RWPE1 (cell line): ENCODE measurements at places on chromosomes 5 and 9.
A peak's percentile ranks its signal among the peaks of the same experiment; 100 is the strongest.

DNA sequence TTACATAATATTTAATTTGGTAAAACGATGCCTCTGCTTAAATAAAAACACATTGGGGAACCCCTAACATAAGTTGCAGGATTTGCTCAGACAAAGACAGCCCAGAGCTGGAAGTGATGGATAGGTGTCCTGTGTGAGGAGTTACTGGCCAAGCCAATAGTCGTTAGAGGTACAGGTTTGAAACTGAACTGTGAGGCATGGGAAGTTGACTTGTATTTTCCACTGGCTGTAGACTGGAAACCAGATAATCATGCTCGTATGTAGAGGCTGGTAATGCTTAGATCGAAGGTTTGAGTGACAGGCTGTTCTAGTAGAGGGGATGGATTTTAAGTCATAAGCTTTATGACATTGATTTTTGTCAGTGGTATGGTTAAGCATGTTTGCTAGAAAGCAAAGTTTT, 24.8 kb downstream of the TEK start:
- no peak for DNase-seq

- no peak for DNase-seq
These were observed 158.4 kb downstream of the NIPBL start for GRCh38 chr5:37034955-37035354.

DNA sequence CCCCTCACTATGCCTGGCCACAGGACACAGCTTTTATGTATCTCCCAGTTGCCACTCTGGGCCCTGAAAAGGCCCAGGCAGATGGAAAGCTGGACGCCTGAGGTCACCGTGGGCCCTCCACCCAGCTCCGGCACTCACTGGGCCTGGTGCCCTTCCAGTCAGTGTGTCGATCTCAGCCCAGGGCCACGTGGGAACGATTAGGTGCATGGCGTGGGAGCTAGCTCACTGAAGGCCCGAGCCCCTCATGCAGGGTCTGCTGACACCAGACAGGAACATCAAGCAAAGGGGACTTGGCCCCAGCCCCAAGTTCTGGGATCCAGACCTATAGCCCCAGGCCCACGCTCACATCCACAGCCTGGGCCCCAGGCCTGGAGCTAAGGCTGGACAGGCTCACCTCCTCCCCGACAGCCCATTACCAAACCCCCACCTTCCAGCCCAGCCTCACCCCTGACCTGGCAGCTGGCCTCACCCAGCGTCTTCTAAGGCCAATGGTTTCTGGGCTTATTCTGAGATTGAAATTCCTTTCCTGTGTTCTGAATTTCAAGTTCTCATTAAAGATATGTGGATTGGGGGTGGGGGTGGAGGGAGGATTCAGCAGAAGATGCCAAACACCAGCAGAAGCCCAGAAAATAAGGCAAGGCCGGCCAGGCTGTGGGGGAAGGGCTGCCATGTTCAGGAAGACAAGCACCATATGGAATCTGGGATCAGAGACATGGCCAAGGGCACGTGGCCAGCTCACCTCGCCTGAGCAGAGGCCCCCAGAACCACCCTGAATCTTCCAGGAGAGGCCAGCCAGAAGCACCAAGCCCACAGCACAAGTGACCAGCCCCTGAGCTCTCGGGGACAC, 74.5 kb downstream of the ADAMTS2 start:
- DNase-seq: no peak

DNA sequence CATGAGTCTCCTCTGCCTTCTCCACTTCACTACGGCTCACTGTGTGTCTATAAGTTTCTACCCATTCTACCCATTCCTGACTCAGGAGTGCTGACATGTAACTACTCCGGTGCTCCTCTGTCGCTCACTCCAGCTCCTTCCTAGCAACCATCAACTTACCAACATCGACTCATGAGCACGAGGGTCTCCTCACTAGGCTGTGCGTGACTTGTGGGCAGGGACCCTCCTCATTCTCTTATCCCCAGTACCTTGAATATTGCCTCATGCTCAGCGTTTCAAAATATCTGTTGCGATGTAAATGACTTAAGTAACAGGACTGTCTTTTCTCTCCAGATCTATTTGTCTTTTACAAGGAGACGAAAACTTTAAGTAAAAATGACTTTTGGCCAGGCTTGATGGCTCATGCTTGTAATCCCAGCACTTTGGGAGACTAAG, 73.1 kb downstream of the BASP1 start:
- no peak for DNase-seq

DNA sequence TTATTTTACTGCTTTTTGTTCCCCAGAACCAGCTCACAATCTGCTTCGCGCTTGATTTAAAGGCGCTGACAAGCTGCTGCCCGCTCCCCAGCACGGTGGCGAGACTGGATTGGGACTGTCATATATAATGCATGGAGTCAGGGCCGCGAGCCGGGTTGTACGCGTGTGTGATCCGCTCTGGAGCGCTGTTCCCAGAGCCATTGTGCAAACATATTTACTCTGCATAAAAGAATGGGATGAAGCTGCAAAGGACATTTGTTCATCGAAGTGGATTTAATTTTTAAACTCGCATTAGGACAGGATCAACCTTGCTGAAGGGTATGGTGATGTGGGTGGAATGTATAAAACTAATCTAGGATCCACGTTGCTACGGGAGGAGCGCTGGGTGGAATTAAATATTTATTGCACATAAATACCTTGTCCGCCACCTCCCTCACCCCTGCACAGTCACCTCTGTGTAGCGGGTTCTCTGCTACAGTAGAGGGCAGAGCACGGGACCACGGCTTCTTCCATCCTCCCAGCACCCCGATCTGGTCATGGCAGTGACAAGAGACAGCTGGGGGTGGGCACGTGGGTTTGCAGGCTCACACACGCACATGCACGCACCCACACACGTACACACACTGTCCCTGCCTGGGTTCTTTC, 18.1 kb upstream of the FCN1 start:
- DNase-seq: no peak

DNA sequence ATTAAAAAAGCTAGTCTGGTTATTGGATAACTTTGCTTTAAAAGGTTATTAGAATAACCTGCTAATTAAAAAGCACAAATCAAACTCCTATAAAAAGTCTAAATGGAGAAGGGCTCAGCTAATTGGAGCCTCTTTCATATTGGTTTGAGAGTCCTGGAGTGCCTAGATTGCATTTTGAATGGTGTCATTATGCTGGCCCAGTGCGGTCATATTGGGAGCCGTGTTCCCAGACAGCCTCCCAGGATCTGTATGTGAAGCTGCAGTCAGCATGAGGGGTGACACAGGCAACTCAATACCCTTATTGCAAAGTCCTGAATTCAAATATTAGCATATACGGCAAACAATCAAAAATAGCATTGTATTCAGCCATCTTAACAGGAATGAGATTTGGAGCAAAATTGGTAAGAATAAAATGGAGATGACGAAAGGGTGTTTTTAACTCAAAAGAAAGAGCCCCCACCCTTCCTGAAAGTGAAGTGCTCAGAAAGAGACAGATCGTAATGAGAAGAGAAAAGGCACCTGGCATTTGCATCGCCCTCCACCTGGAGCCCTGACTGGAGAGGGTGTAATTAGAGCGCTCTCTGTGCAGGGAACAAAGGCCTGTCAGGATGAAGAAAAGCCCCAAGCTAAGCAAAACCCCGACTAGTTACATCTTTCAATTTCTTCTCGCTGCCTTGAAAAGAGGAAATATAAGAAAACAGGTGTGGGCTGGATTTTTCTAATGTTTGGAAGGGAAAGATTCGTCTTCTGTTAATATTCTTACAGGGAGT, 621.0 kb upstream of the ADAMTS16 start:
- no peak for DNase-seq

DNA sequence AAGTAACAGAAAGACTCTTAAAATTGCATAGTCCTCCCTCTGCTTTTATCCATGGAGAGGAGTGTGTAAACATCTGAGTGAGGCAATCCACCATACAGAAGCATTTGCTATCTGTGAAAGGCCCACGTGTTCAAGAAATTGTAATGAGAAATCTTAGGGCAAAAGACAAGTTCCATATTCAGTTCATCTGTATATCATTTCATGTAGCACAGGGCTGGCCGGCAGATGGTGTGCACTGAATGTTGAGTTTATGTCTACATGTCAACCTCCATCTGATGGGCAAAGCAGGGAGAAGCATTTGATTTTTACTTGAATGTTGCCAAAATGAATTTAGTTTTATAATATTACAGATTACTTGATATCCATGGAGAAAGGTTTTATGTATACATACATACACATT, 179.5 kb upstream of the RAD23B start:
- no peak for DNase-seq

DNA sequence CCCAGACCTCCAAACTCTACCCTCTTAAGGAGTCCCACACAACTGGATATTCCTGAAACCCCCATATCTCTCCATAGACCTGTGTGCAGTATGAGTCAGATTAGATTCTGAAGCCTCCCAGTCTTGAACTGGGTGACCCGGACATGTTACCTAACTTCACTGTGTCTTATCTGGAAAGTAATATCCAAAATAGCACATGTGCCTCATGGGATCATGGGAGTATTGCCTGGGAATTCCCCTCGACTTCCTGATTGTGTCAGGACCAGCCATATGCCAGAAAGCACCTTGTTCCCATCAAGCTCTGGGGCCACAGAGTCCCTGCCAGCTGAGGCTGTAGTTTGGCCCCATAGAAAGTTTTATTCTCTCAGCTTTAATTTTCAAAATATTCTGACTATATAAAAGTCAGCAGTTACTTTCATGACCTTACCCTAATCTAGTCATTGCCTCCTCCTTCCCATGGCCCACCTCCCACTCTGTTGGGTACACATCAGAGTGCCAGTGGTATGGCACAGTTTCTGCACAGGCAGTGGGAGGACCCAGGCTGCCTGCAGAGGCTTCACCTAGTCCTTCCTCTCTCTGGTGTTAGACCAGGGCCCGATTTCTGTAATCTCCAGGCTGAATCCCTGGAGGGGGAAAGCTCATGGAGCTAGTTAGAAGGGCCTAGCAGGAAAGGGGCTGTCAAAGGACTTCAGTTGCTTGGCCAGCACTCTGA, 19.5 kb upstream of the B4GALT1 start:
- peak; percentile 72 for DNase-seq

GRCh38 chr5:124050120-124050770, 538.3 kb downstream of the CSNK1G3 start:
- DNase-seq: no peak

DNA sequence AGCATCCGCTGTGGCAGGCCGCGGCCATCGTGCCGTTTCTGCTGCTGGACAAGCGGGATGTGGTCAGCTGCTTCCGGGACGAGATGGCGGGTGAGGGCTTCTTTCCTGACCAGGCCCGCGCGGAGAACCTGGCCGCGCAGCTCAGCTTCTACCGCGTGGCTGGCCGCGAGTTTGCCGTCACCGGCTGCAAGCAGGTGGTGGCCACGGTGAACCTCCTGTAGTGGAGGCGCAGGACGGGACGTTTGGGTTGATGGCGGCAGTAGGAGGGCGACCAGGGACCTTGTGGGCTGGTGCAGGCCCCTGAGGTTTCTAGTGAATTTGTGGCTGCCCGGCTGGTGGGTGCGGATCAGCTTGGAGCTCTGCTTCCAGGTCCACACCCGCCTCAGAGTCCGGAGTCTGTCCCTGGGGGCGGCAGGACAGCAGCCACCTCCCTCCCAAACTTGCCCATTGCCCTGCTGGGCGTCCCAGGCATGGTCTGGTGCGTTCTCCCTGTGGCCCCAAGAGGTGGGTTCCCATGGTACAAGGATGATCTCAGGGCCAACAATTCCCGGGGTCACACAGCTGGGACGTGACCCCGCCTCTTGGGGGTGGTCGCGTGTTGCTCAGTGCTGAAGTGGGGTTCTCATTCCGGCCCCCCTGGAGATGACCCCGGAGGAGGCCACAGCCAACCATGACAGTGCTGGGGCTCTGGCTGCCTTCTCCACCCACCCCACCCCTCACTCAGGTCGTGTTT, 2.4 kb downstream of the TOR4A start:
- no peak for DNase-seq
